ENCODE measurements at places on chromosomes 5 and 9.

DNA sequence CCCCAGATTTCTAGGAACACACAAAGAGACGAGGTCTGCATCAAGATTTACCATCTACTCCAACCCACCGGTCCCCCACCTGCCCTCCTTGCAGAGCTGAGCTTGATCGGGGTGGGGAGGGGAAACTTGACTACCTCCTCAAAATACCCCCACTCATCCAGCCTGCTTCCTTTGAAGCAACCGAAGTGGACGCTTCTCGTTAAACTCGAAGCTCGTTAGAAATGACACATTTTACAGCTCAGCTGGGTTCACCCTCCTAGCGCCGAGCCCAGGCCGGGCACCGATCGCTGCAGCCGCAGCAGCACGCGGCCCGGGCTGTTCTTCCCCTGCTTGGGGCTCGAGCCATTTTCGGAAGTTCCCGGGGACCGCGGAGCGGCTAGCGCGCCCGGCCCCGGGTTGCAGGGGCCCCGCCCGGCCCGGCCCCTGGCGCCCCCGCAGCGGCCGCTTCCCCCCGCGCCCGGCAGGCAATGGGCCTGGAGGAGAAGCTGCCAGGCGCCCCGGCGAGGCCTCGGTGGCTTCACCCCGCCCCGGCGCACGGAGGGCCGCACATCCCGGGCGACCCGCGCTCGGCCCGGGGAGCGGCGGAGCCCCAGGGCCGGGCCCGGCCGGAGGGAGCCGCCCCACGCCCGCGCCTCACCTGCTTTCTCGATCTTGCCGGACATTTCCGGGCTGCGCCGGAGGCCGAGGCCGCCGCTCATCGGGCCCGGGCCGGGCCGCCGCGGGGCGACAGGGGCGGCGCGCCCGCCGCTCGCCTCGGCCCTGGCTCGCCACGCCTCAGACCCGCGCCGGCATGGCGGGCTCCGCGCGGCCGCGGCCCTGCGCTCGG is 530 bp downstream of the RAPGEF1 start:
- DNase-seq: no peak

DNA sequence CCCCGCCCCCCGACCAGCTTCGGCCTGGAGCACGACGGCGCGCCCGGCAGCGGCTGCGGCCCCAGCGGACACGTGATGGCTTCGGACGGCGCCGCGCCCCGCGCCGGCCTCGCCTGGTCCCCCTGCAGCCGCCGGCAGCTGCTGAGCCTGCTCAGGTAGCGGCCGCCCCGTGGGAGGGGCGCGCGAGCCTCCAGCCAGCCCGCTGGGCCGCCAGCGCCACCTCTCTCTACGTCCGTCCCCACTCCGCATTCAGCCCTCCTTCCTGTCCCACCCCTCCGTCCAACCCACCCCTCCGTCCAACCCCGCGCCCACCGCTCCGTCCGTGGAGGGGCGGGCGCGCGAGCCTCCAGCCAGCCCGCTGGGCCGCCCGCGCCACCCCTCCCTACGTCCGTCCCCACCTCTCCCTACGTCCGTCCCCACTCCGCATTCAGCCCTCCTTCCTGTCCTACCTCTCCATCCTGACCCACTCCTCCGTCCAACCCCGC is 6.5 kb downstream of the ADAMTS13 start:
- peak; percentile 17 for DNase-seq

- DNase-seq: peak; percentile 8
Observed at GRCh38 chr5:62256161-62257019, 49.6 kb upstream of the KIF2A start.

DNA sequence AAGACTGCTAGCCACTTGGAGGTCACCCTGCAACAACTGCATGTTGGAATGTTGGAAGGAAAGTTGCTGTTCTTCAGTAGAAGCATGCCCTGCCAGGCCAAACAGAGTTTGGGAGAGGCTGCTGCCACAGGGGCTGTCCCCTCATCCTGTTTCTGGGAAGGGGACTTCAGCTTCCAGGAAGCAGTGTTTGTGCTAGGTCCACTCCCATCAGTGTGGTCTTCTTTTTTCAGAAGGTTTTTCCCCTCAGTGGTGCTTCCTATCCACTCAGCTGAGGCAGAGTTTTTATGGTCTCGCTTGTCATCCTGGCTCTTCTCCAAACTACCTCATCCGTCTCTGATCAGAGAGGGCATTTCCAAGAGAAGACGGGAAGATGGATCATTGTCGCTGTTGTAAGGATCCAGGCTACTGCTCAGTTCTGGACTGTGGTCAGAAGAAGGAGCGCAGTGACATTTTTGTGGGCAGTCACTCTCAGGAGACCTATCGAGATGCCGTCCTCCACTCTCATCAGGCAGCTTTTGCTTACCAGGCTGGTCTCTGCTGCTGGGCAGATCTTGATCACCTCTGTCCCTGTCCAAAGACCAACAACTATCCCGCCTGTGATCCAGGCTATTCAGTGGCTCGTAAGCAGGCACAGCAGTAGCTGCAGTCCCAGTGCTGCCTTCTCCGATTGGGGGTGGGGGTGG is 97.8 kb upstream of the C5orf63 start:
- DNase-seq: no peak

DNA sequence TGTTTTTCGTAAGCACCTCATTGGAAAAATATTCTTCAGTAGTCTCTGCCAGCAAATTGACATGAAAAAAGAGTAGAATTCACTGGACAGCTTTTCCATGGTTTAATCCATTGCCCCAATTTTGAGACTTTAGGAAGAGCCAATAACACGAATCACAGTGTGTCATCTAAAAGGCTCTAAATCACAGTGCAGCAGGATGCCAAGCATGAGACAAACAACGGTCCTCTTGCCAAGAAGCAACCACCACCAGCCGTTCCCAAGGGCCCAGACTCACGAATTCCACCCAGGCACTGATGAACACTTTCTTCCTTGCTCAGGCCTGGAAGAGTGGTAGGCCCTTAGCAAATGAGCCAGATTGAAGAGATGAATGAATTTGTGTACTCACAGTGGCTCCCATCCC is 18.3 kb upstream of the IRX4 start:
- DNase-seq: no peak

GRCh38 chr5:138469540-138470321 is 4.5 kb downstream of the EGR1 start:
- DNase-seq: no peak

DNA sequence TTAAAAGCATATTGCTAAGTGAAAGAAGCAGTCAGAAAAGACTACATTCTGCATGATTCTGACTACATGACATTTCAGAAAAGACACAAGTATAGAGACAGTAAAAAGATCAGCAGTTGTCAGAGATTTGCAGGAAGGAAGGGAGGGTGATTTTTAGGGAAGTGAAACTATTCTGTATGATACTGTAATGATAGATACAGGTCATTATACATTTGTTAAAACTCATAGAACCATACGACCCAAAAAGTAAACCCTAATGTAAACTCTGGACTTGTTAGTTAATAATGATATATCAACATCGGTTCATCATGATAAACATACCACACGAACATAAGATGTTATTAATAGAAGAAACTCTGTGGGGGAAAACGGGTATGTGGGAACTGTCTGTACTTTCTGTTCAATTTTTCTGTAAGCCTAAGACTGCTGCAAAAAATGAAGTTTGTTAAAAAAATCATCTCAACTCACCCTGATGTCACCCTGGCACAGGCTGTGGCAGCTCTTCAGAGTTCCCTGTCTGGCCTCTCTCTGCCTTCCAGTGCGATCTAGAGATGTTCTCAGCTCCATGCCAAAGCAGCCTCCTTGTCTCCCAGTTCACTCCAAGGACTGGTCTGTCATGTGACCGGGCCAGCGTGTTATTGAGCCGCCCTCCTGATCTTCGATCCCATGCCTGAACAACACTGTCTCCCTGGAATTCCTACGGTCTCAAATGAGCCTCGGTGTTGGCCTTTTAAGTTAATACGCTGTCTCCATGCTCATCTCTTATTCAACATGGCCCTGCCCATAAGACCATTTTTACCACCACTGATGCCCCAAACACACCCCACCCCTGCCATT is 35.4 kb downstream of the PRLR start:
- no peak for DNase-seq
